Subcutaneous adipose tissue (tissue), 4 donors: ENCODE measurements at places on chromosomes 5 and 9. TPM values are rescaled to one million over a fixed set of nuclear protein-coding genes. Genes with fewer than 3 reads are reported as not detected.

The C5orf63 gene
- total RNA-seq: 2.7 TPM

The FEM1C gene
- total RNA-seq: 41.0 TPM

The SMIM3 gene
- total RNA-seq: 158 TPM

The UHRF2 gene
- 49.5 TPM for total RNA-seq

The HK3 gene
- total RNA-seq: 38.1 TPM

The GZMA gene
- 2.2 TPM for total RNA-seq

The ADAMTS13 gene
- total RNA-seq: not detected

The OSTF1 gene
- 44.3 TPM for total RNA-seq

The ADGRV1 gene
- total RNA-seq: not detected

The IGFBPL1 gene
- total RNA-seq: not detected

The TMEM252 gene
- not detected for total RNA-seq

The FAF2 gene
- total RNA-seq: 32.3 TPM

The CAST gene
- total RNA-seq: 381 TPM

The MEIKIN gene
- not detected for total RNA-seq

The MARCOL gene
- total RNA-seq: not detected

The CDH10 gene
- not detected for total RNA-seq

The ZCCHC10 gene
- total RNA-seq: 11.2 TPM

The OR1Q1 gene
- total RNA-seq: not detected

The TPPP gene
- 1.1 TPM for total RNA-seq

The SLC6A3 gene
- 0.22 TPM for total RNA-seq

The ADAMTS12 gene
- 17.2 TPM for total RNA-seq

The IFNB1 gene
- not detected for total RNA-seq

The TRIM14 gene
- total RNA-seq: 44.2 TPM

The TSLP gene
- 1.2 TPM for total RNA-seq

The TXNDC8 gene
- not detected for total RNA-seq

The PCDHGA3 gene
- total RNA-seq: 2.9 TPM

The HSD17B3 gene
- not detected for total RNA-seq

The ABLIM3 gene
- 55.1 TPM for total RNA-seq

The ZNF483 gene
- total RNA-seq: 5.1 TPM

The QRFP gene
- not detected for total RNA-seq

The PCDHB2 gene
- total RNA-seq: 3.2 TPM

The SIT1 gene
- total RNA-seq: 0.82 TPM

The TAF1L gene
- total RNA-seq: not detected

The TOR2A gene
- 11.4 TPM for total RNA-seq

The SAPCD2 gene
- total RNA-seq: 0.19 TPM

The RAPGEF1 gene
- 79.5 TPM for total RNA-seq

The SPATA31C1 gene
- not detected for total RNA-seq

The TLE1 gene
- total RNA-seq: 109 TPM

The TRPM3 gene
- total RNA-seq: 4.4 TPM

The SLC4A9 gene
- total RNA-seq: 0.17 TPM

The PAEP gene
- total RNA-seq: not detected

The LCN9 gene
- total RNA-seq: not detected
